ENCODE measurements at places on chromosomes 11 and 22. TPM values are rescaled to one million over a fixed set of nuclear protein-coding genes. Genes with fewer than 3 reads are reported as not detected.

DNA sequence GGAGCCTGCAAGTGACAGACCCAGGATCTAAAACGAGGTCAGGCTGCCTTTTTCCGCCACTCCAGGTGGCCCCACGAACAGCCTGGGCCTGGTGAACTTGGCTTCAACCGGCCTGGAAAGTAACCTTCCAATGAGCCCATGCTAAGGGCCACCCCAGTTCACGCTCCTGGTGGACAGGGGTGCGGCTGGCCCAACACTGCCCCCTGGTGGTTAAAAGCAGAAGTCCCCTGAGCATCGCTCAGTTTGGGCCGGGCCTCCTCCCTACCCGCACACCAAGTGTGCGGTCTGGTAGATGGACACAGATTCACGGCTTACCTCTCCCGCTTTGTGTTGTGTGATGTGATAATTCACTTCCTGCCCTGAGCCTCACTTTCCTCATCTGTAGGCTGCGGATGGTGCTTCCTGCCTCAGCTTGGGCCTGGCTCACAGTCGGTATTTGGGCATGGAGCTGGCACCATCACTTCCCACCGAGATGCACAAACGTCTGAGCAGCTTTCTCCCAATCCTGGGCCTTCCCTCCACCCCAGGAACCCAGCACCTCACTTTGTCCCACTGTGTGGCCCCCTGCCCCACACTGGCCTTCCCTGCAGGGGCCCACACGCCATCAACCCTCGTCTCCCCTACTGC is 13.7 kb upstream of the SEC14L3 start:
- H3K4me1 ChIP-seq: no peaks in the 10 kb centered on the region
- H3K27ac ChIP-seq: no peak overlapping the region
- H3K4me3 ChIP-seq: no peak overlapping the region

GRCh38 chr22:19495562-19496323 is 16.0 kb downstream of the CDC45 start:
- no peaks in the 10 kb centered on the region for H3K4me1 ChIP-seq
- no peaks in the 10 kb centered on the region for H3K27me3 ChIP-seq
- no peak for DNase-seq
- H3K36me3 ChIP-seq: no peaks in the 10 kb centered on the region

- no peaks in the 10 kb centered on the region for H3K4me1 ChIP-seq
- no peak for DNase-seq
Observed at GRCh38 chr11:77438487-77438886, 35.4 kb downstream of the PAK1 start.

DNA sequence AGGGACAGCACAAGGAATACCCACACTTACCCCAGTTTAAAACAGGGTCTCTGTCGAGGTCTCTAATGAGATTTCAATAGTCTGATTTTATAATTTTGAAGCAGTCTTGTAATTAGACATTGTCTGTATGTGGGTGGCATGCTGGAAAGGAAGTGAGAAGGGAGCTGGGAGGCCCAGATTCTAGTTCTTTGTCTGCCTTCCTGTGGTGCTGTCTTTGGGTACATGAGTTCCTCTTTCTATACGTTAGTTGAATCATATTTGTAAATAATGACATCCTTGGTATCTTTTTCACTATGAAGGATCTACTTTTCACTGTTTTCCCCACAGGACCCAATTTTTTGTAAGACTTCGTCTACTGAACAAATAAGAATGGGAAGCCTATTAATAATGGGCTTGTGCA is 42.0 kb upstream of the TENM4 start:
- H3K36me3 ChIP-seq: no peaks in the 10 kb centered on the region
- no peak overlapping the region for H3K27ac ChIP-seq
- DNase-seq: no peak
- no peaks in the 10 kb centered on the region for H3K4me1 ChIP-seq
- H3K4me3 ChIP-seq: no peak overlapping the region

GRCh38 chr11:131770801-131771200 is 400.4 kb downstream of the NTM start:
- H3K27me3 ChIP-seq: peaks cover 10% of the 10 kb centered on the region
- H3K4me1 ChIP-seq: no peaks in the 10 kb centered on the region
- no peaks in the 10 kb centered on the region for H3K36me3 ChIP-seq
- no peak overlapping the region for H3K4me3 ChIP-seq
- DNase-seq: no peak

HORMAD2 gene
- total RNA-seq: not detected
